ENCODE measurements at places on chromosomes 11 and 22. TPM values are rescaled to one million over a fixed set of nuclear protein-coding genes. Genes with fewer than 3 reads are reported as not detected.

E2F8 gene
- 6.9 TPM for polyA plus RNA-seq

CRYAB gene
- polyA plus RNA-seq: 49.9 TPM

DEPDC7 gene
- 8.4 TPM for polyA plus RNA-seq

GRIA4 gene
- 1.2 TPM for polyA plus RNA-seq

CHADL gene
- polyA plus RNA-seq: 3.4 TPM

SCGB1D2 gene
- polyA plus RNA-seq: 1.9 TPM

CELSR1 gene
- polyA plus RNA-seq: 30.9 TPM

PHF21B gene
- polyA plus RNA-seq: 4.7 TPM

ZNF215 gene
- polyA plus RNA-seq: 2.4 TPM

CREB3L1 gene
- polyA plus RNA-seq: 16.1 TPM

PHETA2 gene
- 12.0 TPM for polyA plus RNA-seq

MUC5B gene
- 0.05 TPM for polyA plus RNA-seq

MAP6 gene
- polyA plus RNA-seq: 11.7 TPM

HOATZ gene
- 0.16 TPM for polyA plus RNA-seq

VPS37C gene
- polyA plus RNA-seq: 18.7 TPM

MPZL2 gene
- polyA plus RNA-seq: 24.1 TPM

MS4A18 gene
- not detected for polyA plus RNA-seq

STX3 gene
- polyA plus RNA-seq: 51.7 TPM

APOL3 gene
- 17.9 TPM for polyA plus RNA-seq

APLNR gene
- polyA plus RNA-seq: 95.1 TPM

MUC2 gene
- 0.66 TPM for polyA plus RNA-seq

USP35 gene
- polyA plus RNA-seq: 4.6 TPM

SLC22A25 gene
- not detected for polyA plus RNA-seq

GSTT2 gene
- polyA plus RNA-seq: 1.9 TPM

ALKBH3 gene
- polyA plus RNA-seq: 39.3 TPM

LRP5 gene
- 43.7 TPM for polyA plus RNA-seq

LRP4 gene
- polyA plus RNA-seq: 28.2 TPM

USP2 gene
- polyA plus RNA-seq: 11.0 TPM

ANKRD42 gene
- polyA plus RNA-seq: 22.0 TPM

ADORA2A gene
- 7.6 TPM for polyA plus RNA-seq

CENATAC gene
- 15.0 TPM for polyA plus RNA-seq

H19 gene
- polyA plus RNA-seq: 3,162 TPM

ALX4 gene
- polyA plus RNA-seq: 0.25 TPM

Measured in right renal pelvis (tissue), 4 donors.